ENCODE measurements at places on chromosomes 3 and 15. TPM values are rescaled to one million over a fixed set of nuclear protein-coding genes. Genes with fewer than 3 reads are reported as not detected.

IL17RB gene
- 0.49 TPM for polyA plus RNA-seq

TRH gene
- polyA plus RNA-seq: not detected

SIDT1 gene
- polyA plus RNA-seq: 14.1 TPM

GOLGA6A gene
- polyA plus RNA-seq: not detected

PLSCR2 gene
- polyA plus RNA-seq: 0.76 TPM

ZNF385D gene
- not detected for polyA plus RNA-seq

EFHB gene
- polyA plus RNA-seq: 1.5 TPM

MUC13 gene
- not detected for polyA plus RNA-seq

LMAN1L gene
- polyA plus RNA-seq: not detected

CD96 gene
- 265 TPM for polyA plus RNA-seq

MBNL1 gene
- 331 TPM for polyA plus RNA-seq

SRP14 gene
- 766 TPM for polyA plus RNA-seq

NSMCE3 gene
- 38.0 TPM for polyA plus RNA-seq

RTP3 gene
- polyA plus RNA-seq: not detected

CATSPER2 gene
- 1.5 TPM for polyA plus RNA-seq
